ENCODE measurements at places on chromosomes 1 and 21.

- DNase-seq, result no peak
Measured at GRCh38 chr1:159185121-159185520, 13.7 kb downstream of the CADM3 start.

- DNase-seq, result no peak
Measured at GRCh38 chr1:100851726-100852125, 42.9 kb downstream of the EXTL2 start.

DNA sequence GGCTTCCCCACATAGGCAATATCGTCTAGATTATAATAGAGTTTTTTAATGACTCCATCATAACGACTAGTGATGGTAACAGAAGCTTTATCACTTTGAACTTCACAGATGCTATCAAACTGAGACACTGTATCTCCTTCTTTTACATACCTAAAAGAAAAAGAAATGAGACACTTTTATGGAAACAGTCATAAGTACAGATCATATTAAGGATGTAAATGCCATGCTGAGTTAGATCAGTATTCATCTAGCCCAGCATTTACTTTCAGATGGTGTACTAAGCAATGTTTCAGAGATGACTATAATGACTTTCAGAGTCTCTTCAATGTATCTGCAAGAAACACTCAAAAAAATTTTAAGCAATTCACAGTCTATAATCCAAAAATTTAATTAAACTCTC lies 18.9 kb downstream of the DBT start:
- DNase-seq, result no peak

DNA sequence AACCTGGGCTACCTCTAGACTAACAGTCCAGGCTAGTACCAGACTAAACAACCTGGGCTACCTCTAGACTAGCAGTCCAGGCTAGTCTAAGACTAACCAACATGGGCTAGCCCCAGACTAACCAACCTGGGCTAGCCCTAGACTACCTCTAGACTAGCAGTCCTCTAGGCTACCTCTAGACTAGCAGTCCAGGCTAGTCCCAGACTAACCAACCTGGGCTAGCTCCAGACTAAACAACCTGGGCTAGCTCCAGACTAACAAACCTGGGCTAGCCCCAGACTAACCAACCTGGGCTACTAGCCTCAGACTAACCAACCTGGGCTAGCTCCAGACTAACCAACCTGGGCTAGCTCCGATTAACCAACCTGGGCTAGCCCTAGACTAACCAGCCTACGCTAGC lies 2.0 kb downstream of the TFF2 start:
- no peak for DNase-seq

DNA sequence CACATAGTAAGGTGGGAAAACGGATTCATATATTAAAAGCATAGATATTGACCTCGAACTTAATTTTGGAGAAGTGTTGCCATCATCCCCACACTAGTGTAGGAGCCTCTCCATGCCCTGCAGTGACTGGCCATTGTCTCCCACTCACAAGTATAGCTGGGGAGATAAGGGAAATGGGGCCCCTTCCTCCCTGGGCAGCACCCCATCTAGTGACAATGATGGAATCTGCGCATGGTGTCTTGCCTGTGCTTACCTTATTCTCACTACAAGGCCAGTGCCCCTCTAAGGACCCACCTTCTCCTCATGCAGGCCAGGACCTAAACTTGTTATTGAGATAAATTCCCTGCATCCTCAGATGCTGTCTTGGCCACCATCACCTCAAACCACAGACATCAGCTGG lies 374.9 kb downstream of the NTNG1 start:
- no peak for DNase-seq

GRCh38 chr21:15495965-15496364 lies 233.8 kb upstream of the USP25 start:
- DNase-seq, result no peak

- DNase-seq, result no peak
Measured at GRCh38 chr1:192879406-192879805, 70.6 kb downstream of the RGS2 start.

DNA sequence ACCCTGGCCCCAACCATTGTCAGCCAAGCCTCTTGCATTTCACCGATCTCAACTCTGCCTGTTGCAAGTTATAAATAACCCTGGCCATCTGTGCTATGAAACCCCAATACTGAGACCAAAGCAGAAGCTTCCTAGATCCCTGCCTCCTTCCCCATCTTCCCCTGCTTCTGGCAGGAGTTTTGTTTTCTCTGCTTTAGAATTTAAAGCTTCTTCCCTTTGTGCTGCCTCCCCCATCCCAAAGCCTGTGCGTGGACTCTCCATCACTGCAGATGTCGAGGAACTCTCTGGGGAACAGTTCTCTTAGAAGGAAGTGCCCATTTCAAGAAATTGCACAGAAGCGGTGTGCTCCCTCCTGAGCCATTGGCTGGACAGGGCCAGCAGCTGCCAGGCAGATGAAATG lies 17.4 kb upstream of the MYOG start:
- no peak for DNase-seq

- DNase-seq, result no peak
Measured at GRCh38 chr1:156704166-156704711, 1.1 kb downstream of the CRABP2 start.

DNA sequence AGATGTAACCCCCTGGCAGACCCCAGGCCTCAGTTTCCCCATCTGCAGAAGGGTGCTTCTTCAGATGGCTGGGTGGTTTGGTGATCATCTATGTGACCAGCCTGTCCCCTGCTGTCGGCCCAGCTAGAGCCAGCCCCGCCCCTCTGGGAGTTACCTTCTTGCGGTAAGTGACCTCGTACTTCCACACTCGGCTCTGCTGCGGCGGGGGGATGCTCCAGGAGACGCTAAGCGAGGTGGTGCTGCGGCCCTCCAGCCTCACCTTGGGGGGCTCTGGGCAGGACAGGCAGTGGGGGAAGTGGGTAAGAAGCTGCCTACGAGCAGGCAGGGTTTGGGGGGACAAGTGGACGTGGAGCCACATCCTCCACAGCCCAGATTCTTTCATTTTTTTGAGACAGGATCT lies 20.4 kb downstream of the EPHA2 start:
- DNase-seq, result no peak

- no peak for DNase-seq
Measured at GRCh38 chr1:155052439-155053395, 1.6 kb downstream of the ADAM15 start.

GRCh38 chr1:235527196-235527814 lies 23.1 kb upstream of the B3GALNT2 start:
- no peak for DNase-seq

DNA sequence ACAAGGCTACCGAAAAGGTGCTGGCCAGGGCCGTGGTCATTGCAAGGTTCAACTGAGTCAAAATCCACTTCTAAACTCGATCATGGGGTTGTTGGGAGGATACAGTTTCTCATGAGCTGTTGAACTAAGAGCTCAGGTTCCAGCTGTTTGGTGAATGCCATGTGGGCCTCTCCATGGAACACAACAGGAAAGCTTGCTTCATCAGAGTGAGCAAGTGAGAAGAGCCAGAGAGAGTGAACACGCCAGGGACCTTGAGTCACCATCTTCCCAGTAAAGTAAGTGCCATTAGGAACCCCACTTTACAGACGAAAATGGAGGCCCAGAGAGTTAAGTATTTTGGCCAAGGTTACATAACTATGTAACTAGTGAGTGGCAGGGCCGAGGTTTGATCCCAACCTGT lies 475.1 kb upstream of the VAMP3 start:
- no peak for DNase-seq

GRCh38 chr1:244439391-244440032 lies 12.2 kb downstream of the ADSS2 start:
- DNase-seq, result no peak

DNA sequence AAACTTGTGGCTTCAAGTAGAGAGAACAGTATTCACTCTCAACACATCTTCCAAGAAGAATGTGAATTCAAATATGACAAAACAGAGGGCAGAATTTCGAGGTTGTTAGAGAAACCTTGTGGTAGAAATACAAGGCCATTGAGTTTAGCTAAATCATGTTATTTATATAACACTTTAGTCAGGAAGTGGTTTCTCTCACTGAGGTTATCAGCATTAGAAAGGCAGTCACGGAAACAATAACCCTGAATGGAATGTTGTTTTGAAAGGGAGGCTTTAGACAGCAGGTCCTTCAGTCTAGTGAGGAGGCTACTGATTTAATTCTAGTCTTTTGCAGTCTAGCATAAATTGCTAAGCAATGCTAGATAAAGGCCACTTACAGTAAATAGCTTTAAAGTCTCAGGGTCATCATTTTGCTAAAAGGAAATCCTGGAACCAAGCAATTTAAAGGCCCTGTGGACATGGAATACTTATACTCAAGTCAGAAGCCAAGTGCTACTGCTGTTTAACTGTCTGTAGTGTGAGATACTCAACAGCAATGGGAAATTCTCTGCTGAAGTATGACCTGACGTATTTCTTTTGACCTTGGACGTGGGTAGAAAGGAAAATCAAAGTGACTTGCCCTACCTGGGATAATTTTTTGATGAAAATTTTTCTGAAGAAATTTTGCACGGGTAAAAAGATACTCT lies 89.0 kb upstream of the CHODL start:
- no peak for DNase-seq

- DNase-seq, result no peak
Measured at GRCh38 chr1:235129774-235130570, 1.3 kb upstream of the TOMM20 start.

DNA sequence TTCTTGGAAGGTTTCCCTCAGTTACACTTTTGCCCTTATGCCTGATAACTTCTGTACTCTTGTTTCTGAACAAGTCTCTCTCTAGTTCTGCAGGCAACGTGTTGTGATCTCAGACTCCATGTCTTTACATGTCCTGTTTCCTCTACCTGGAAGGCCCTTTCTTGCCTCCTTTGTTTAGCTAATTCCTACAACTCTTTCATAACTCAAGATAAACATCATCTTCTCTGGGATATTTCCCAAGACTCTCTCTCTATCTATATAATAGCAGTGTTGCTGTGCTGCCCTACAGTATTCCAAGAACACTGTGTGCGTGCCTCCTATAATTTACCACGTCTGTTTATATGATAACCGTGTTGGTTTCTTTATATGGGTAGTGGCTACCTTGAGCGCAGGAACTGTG lies 47.8 kb downstream of the CHRM3 start:
- DNase-seq, result no peak

GRCh38 chr21:41435706-41436105 lies 9.7 kb downstream of the MX1 start:
- DNase-seq, result no peak
